T-helper 17 cell (primary cell): ENCODE measurements at places on chromosomes 1 and 21.

GRCh38 chr1:183463566-183463965 is 8.7 kb upstream of the SMG7 start:
- no peak for DNase-seq

GRCh38 chr1:110173466-110174105 is 23.3 kb downstream of the SLC6A17 start:
- DNase-seq: no peak

DNA sequence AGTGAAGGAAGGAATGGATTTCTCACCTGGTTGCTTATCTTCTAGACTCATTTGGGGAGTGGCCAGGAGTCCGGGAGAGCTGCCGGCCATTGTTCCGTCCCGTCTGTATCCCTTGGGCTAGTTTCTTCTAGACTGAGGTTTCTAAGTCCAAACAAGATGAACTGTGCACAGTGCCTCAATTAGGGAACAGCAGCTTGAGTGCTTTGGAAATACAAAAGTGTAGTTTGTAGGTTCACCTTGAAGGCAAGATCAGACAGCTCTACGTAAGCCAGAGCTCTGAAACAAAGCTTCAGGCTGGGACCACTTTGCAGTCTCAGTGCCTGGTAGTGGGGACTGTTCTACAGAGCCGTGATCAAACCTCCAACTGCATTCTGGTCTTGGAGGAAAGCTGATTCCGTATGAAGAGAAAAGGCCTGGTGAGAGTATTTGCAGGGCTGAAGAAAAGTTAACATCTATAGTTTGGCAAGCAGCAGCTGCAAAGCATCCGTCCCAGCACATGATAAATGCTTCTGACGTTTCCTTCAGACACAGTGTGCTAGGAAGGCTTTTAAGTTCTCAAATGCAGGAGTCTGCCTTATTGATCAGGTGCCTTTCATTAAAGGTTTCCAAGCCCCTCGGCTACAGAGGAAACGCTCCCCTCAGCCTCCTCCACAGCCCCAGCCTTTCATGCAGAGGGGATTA is 432.8 kb downstream of the KIF26B start:
- no peak for DNase-seq

DNA sequence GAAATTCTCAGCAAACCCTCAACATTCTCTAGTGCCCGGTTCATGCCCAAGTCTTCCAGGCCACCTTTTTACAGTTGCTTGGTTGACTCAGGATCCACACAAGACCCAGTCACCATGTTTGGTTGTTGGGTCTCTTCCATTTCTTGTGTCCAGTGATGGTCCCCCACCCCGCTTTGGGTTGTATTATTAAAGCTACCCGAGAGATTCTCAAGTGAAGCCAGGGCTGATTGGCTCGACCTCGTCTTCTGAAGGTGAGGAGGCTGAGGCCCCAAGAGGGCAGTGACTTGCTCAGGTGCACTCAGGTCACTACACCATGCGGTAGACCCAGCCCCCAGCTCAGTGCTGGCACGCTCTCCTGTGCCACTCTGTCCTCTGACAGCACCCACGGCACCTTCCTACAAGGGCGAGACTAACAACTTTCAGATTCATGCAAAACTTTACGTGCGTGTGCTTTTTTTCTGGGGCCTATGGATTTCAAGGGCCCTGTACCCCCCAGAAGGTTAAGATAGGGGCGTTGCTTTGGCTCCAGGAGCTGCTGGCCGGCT is 50.3 kb downstream of the CAPN9 start:
- no peak for DNase-seq

GRCh38 chr1:243433737-243434370 is 178.0 kb downstream of the SDCCAG8 start:
- no peak for DNase-seq

DNA sequence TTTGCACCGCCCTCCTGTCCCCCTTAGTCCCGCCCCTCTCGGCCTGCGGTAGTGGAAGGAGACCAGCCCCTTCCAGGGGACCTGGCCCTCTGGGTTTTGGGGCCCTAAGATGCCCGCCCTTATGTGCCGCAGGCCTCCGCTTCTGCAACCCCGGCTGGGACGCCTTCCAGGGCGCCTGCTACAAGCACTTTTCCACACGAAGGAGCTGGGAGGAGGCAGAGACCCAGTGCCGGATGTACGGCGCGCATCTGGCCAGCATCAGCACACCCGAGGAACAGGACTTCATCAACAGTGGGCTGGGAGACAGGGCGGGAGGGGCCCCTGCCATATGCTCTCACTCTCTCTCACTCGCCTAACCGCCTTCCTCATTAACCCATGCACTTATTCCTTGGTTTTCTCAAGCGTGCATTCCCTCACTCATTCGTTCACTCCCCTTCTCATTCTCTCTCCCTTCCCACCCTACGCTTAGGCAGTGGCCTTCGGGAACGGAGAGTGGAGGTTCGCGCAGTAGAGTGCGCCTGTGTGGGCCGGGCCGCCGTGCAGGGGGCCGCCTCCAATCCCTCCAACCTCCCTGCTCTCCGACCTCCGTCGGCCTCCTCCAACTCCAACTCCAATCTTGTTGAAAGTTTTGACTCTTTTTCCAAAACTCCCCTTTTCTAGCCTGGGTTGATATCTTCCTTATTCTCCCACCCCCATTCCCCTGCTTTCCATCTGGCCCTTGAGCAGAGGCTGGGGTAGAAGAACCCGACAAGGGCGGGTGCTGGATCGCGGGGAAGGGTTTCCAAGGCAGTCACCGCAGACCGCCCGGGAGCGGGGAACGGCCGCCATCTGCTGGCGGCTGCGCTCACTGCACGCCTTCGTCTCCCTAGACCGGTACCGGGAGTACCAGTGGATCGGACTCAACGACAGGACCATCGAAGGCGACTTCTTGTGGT is 15.2 kb downstream of the BCAN start:
- DNase-seq: peak; percentile 67

DNA sequence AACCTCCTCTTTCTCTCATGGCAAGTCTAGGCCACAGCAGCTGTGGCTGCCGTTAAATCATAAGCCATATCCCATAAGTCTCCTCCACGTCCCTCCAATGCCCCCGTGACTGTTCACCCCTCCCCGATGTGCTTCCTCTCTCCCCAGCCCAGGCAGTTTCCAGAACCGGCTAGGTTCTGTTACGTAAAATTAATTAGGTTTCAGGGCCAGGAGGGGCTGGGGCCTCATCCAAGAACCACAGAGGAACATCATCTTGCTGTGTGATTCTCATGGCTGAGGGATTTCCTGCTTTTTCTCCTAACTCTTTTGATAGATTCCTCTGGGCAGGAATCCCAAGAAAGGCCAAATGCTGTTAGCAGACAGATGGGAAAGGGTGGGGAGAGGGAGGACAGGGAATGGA is 141.8 kb upstream of the AJAP1 start:
- no peak for DNase-seq

DNA sequence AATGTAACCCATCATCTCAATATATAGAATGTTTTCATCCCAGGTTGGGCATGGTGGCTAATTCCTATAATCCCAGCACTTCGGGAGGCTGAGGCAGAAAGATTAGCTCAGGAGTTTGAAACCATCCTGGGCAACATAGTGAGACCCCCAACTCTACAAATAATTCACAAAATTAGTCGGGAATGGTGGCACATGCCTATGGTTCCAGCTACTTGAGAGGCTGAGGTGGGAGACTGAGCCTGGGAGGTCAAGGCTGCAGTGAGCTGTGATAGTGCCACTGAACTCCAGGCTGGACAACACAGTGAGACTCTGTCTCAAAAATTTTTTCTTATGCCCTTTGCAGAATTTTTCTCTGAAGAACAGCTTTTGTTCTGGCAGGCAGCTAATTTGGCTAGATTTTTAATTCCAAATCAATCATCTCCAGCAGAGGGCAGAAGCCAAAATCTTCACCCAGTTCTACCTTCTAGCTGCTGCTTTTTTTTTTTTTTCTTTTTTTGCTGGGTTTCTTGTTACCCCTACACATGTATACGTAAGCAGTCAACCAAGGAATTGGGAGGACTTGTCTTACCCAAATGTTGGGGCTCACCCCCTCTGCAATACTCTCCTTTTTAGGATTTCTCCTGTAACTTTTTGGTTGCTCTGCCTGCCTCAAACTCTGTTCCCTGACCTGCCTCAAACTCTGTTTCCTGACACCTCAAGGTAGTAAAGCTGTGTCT is 2.7 kb upstream of the RAD54L start:
- no peak for DNase-seq

GRCh38 chr1:44719318-44719717 is 11.7 kb downstream of the RNU5D-1 start:
- no peak for DNase-seq

GRCh38 chr21:14527696-14528652 is 18.1 kb downstream of the SAMSN1 start:
- DNase-seq: no peak

DNA sequence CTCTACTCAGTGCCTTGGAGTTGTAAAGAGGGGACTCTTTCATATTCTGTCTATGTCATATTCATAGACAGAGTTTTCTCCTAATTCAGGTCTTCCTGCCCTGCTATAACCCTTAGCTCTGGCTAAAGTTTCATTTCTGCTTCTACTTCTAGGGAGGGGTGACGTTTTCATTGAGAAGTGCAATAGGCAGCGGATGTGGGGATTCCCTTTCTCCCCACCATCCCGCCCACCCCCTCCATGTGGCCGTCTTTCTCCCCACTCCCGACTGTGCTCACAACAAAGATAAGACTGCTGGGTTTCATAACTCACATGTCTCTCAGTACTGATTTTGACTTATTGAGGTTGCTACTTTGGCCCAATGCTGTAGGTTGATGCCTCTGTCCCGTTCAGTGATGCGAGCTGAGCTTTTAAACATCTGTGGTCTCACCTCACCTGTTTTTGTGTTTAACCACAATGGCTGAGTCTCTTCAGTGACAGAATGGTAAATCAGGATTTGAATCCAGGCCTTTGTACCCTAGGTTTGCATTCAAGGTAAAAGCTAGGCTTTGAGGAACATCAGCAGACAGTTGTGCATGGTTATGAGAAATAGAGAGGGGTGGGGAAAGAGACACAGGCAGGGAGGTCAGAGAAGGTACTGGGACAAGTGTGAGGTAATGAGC is 7.8 kb upstream of the KIF14 start:
- no peak for DNase-seq

DNA sequence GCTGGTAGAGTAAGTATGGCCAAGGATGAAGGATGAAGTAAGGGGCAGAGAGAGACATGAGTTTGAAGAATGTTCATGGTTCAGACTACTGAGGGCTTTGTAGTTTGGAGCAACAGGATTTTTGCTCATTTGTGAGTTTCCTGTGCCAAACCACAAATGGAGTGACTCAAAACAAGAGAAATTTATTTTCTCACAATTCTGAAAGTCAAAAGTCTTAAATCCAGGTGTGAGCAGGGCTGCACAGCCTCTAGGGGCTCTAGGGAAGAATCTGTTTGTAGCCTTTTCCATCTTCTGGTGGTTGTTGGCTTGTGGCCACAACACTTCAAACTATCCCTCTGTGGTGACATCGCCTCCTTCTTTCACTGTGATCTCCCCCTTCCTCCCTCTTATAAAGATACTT is 58.9 kb downstream of the RHOU start:
- no peak for DNase-seq

GRCh38 chr1:202860744-202861419 is 28.1 kb downstream of the RABIF start:
- no peak for DNase-seq
